ENCODE measurements at places on chromosomes 5 and 9. TPM values are rescaled to one million over a fixed set of nuclear protein-coding genes. Genes with fewer than 3 reads are reported as not detected.

DNA sequence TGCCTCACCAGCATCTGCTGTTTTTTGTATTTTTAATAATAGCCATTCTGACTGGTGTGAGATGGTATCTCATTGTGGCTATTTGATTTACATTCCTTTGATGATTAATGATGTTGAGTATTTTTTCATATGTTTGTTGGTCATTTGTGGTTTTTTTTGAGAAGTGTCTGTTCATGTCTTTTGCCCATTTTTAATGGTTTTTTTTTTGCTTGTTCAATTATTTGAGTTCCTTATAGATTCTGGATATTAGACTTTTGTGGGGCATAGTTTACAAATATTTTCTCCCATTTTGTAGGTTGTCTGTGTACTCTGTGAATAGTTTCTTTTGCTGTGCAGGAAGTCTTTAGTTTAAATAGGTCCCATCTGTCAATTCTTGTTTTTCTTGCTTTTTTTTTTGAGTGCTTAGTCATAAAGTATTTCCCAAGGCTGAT is 148.1 kb downstream of the NPR3 start:
- no peak for DNase-seq

GRCh38 chr5:35821513-35821912 is 35.2 kb upstream of the IL7R start:
- DNase-seq = no peak

DNA sequence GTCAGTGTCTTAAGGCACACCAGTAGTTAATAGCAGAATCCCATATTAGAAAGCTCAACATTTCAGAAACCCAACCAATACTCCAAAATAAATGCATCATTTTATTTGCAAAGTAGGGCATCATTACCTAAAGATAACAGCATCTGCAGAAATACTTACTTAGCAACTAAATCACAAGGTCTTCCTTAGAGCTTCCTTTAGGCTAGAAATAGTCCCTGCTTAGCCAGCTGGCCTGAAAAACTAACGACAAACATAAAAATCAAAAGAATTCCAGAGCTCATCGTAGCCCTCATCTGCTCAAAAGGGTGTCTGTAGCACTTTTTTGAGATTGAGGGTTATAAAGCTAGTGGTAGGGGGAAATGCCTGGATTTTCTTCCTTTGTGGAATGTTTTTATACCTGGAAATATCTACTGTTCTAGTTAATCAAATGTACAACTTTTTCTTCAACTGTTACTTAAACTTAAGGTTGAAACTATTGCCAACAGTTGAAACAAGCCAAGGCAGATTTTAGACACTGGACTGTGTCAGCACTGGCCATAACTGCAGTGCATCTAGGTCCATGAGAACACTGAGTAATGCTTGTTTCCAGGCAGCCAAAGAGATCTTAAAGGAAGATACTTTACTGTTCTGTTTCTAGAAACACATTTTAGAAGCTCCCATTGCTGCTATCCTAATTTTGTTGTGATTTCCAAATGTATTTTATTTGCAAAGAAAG is 129.4 kb upstream of the RASA1 start:
- DNase-seq = no peak

GRCh38 chr9:135230817-135231520 is 143.5 kb downstream of the OLFM1 start:
- no peak for DNase-seq

DNA sequence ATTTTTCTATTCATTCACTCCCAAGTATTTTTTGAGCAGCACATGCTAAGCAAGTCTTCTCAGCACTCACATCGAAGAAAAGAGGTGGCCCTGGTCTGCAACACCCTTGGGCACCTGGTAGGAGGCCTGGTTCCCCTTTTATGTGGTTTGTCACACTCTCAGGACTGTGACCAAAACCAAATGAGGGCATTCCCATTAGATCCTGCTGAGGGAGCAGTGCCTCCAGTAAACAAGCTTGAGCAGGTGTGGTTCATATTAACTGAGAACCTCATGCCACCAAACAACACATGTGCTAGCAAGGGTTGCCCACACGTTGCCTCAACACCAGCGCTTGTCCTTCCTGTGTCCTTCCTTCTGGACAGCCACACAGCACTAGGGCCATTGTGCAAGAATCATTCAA is 26.9 kb upstream of the SYK start:
- no peak for DNase-seq

Gene GRM6
- total RNA-seq = not detected

GRCh38 chr5:151078490-151079262 is 2.2 kb downstream of the TNIP1 start:
- DNase-seq = no peak

Gene ITK
- not detected for total RNA-seq

Gene IL31RA
- total RNA-seq = 5.8 TPM

Gene DELE1
- total RNA-seq = 88.1 TPM

GRCh38 chr9:82679472-82679871 is 383.5 kb downstream of the RASEF start:
- no peak for DNase-seq

Gene MAPKAP1
- 74.9 TPM for total RNA-seq

- no peak for DNase-seq
Observed at GRCh38 chr5:117235786-117236185, 661.2 kb upstream of the SEMA6A start.

GRCh38 chr5:142175039-142175438 is 66.5 kb downstream of the NDFIP1 start:
- no peak for DNase-seq

DNA sequence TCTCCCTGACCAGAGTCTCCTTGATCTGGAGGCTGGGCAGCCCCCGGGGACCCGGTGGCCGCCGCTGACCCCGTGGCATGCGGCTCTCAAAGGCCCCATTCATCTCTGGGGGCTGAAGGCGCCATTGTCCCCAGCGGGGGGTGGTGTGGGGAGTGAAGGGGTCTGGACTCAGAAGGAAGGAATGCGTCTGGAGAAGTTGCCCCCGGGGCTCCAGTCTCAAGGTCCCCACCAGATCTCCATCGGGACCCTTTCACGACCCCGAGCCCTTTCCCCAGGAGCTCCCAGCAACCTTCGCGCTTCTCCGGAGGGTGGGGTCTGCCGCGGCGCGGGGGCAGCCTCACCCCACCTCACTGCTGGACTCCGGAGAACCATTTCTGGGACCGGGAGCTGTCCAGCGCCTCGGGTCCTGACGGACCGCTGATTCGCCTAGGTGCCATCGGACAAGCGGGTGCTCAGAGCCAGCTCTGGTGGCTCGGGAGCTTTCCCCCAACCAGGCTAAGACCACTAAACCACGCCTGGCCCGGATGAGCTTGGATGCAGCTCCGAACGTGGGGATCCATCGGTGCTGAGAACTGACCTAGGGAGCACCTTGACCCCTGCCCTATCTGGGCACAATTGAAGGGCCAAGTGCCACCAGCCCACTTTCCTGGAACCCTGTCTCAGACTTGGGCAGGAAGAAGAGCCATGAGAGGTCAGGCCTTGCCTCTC is 5.1 kb upstream of the PCDH1 start:
- peak; percentile 22 for DNase-seq

Gene CYLC2
- not detected for total RNA-seq

DNA sequence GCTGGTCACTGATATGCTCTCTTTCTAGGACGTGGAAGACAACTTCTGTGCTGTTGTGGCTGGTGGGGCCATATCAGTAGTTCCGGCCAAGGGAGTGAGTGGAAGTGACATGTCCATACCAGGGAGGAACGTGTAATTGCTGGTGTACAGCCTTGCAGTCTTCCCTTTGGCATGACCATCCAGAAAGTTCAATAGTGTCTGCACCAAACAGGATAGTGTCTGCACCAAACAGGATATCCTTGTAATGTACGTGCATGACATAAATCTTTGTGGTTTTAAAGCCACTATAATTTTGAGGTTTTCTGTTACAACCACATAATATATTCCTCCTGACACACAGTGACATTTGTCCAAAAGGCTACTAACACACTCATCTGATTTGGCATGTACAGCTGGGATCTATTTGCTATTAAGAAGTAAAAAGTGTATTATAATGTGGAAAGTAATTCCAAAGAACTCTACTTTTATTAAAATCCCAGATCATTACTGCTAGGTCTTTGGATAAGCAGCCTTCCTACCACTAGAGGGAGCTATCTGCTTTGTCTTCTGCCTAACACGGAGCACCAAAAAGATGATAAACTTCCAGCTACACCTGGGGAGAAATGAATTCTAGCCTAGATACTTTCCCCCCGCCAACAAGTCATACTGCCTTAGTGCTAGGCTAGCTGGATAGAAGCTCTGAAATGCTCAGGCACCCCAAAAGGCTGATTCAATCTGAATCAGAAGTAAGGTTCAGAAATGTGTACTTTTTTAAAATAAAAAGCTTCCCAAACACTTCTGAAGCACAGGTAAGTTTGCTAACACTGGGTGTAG is 52.7 kb downstream of the RNF145 start:
- DNase-seq = peak; percentile 87

DNA sequence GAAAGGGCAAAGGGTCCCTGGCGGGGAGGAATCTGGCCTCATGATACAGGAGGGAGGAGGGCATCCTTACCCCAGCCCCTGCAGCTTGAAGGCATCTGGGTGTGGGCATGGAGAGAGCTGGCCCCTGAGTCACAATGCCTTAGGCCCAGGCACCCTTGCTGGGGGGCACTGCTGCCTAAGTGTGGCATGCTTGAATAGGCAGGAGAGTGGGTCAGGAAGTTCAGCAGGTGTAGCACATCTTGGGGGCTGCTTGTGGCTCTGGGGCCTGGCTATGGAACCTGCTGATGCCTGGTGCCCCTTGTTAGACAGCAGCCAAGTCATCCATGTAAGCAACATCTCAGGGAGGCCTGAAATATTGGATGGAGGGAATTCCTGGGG is 63.1 kb downstream of the HSPA4 start:
- no peak for DNase-seq

Gene ECM2
- 13.5 TPM for total RNA-seq

GRCh38 chr9:2013743-2014475 is 1.2 kb upstream of the SMARCA2 start:
- peak; percentile 30 for DNase-seq

GRCh38 chr5:30690931-30691330 is 502.6 kb upstream of the CDH6 start:
- no peak for DNase-seq

Gene GABRP
- not detected for total RNA-seq

DNA sequence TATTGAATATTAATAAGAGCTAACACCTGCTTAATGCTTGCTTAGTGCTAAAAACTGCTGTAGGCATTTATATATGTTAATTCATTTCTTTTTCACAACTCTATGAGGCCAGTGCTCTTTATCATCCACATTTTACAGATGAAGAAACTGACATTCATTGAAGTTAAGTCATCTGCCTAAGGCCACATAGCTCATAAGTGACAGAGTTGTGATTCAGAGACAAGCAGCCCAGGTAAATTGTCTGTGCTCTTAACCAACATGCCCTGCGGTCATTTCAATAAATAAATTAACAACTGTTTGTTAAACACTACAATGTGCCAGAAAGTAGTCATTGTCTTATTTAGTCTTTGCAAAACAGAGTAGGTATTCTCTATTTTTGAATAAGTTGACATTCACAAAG is 1354.4 kb upstream of the C9orf72 start:
- DNase-seq = peak; percentile 83

GRCh38 chr5:38453506-38453905 is 102.9 kb downstream of the LIFR start:
- no peak for DNase-seq

DNA sequence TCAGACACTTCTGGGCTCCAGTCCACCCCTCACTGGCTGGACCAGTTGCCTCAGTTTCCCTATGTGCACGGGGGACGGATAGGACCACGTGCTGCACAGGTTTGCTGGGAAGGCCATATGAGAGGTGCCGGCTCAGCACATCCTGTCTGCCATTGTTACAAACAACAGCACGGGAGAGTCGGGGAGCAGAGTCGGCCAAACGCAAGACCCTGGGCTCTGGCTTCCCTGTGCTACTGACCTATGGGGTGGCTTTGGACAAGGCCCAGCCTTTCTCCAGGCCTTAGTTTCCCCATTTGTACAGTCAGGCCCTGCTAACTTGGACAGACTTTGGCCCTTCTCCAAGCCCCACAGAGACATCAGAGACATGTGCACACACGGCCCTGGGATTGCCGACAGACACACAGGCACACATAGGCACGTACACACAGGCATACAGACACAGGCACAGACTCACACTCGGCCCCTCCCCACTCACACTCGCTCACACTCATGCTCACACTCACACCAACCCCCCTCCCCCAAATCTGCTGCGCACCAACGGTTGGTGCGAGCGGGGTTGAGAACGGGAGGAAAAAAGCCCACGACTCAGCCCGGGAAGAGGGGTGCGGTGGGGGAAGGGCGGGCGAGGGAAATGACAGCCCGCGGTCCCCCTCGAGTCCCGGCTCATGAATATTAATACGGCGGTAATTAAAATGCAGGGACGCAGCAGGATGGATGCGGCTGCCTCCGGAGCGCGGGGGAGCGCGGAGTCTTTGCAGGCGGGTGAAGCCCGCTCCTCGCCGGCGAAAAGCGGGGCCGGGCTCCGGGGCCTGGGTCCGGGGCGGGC is 133.0 kb downstream of the C9orf50 start:
- peak; percentile 70 for DNase-seq

DNA sequence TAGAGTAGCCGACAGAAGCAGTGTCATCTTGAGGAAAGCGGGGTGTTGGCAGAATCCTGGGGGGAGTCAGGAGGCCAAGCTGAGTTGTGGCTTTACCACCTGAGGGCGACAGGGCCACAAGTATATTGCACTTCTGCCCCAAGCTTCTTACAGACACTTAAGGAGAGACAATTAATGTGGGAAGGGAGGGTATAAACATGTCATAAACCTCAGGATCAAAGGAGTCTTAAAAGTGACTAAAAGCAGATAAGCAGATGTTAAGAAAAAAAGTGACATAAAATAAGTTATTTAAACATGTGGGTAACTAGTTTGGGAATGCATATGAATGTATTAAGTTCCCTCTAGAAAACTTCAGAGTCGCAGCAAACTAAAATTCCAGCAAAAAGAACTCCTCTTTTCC is 63.9 kb downstream of the ERAP1 start:
- no peak for DNase-seq

GRCh38 chr9:127712371-127712770 is 3.1 kb downstream of the PTRH1 start:
- DNase-seq = no peak

Gene C9orf50
- not detected for total RNA-seq

Gene PCDHGC5
- 0.69 TPM for total RNA-seq

- DNase-seq = peak; percentile 58
Observed at GRCh38 chr5:142110046-142110531, 1.5 kb downstream of the NDFIP1 start.

DNA sequence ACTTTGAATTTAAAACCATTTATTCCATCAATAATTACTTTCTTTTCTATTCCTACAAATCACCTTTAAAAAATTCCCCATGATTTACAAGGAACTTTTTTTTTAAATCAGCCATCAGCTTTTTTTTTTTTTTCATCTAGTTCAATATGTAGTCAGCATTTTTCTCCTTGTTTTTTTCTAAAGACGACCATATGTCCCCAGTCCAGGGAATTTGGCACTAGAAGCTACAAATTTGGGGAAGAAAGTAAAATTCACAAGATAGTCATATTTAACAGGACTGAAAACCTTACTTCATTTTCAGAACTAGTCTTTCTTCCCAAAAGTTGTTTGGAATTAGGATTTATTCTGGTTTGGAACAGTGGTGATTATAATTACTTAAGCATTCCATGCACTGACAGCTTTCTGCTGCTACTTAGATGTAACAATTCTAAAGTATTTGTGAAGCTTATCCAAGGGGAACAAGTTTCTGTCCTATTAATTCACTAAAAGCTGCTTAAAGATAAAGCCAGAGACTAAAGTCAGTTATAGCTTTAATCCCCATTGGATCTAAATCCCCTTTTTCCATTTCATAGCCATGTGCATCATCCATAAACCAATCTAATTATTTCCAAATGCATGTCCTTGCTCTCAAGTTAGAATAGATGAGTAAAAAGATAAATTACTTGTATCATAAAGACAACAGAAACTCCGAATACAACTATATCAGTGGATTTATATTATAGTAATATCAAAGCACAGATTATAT is 7.4 kb upstream of the SNCAIP start:
- DNase-seq = no peak

Gene FBXW2
- 58.4 TPM for total RNA-seq

GRCh38 chr9:112020680-112021596 is 124.3 kb downstream of the UGCG start:
- peak; percentile 74 for DNase-seq

Data from MCF 10A (cell line).